ENCODE measurements at places on chromosomes 6 and 20.

- DNase-seq = no peak
These were observed 250.9 kb downstream of the TINAG start for GRCh38 chr6:54559136-54559535.

- no peak for DNase-seq
These were observed 202.5 kb downstream of the ISM1 start for GRCh38 chr20:13423472-13424173.

- no peak for DNase-seq
These were observed 634.0 kb upstream of the PTCHD4 start for GRCh38 chr6:48744948-48745347.

DNA sequence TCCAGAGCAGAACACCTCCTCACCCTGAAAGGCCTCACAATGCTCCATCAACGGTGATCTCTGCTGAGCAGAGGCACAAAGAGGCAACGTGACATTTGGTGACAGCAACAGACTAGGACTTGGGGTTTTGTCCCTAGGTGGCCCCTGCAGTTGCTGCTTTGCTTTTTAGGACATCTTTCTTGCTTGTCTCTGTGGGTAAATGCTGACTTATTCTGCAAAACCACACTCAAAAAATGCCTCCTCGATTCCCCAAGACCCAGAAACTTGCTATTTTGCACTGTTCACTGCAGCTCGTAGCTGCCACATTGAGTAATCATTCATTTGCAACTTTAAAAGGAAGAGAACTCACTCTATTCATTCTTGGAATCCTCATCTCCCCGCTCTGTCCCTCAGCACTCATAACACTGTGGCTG is 209.9 kb downstream of the LY86 start:
- DNase-seq = no peak

DNA sequence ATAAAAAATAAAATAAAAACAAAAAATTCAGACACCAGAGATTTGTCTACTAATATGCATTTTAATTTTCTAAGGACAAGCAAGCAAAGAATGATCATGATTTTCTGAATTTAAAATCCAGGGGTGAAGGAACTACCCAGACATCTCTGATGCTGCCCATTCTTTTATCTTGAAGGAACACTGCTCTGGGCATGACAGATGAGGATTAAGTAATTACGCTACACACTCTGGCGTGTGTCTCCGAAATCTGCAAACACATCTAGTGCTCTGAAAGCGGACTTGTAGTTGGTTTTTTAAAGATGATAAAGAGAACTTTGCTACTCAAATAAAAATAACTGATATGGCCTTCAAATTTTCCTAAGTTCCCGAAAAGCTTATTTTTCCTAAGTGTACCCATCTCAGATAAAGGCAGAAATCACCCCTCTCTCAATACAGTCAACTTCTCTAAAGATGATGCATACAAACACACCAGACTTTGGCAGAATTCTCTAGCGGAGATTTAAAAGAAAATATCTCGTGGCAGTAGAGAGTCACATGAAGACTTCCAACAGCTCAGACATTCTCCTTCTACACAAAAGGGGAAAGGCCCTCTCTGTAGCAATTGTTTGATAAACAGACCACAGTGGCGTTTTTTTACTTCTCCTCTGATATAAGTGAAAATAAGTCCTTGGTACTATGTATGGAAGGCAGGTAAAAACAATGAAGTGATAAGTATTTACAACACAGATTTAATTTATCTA is 133.8 kb downstream of the BACH2 start:
- DNase-seq = no peak

DNA sequence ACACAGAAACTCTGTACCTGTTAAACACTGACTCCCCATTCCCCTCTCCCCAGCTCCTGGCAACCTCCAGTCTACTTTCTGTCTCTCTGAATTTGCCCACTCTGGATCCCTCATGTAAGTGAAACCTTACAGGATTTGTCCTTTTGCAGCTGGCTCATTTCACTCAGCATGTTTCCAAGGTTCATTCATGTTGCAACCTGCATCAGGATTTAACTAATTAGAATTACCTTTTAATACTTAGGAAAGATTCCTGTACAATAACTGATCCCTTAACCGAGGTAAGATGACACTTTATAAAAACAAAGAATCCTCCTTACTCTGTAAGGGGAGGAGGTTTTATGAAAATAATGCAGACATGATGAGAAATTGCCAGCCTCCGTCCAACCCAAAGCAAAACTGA is 113.1 kb upstream of the MTHFD1L start:
- no peak for DNase-seq

- DNase-seq = no peak
These were observed 156.0 kb downstream of the DST start for GRCh38 chr6:56486681-56487080.

DNA sequence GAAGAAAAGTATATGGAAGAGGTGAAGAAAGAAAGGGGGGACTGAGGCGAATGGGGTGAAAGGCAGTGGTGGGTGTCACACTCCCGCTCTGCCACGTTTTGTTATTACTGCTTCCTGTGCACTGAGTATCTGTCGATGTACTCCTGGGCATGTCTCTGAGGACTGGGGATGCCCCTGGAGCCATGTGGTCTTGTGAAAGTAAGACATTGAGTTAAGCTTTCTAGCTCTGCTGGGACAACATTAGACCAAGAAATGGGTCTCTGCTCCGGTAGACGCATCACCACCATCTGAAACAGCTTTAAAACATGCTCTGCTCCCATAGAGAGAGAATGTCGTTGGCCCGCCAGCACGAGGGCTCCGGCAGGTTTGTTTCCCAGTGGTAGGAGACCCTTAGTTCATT is 40.0 kb downstream of the IRF4 start:
- DNase-seq = no peak

GRCh38 chr20:32282461-32282860 is 5.0 kb downstream of the KIF3B start:
- DNase-seq = no peak

- DNase-seq = no peak
These were observed 7.3 kb upstream of the TENT5A start for GRCh38 chr6:81759782-81760181.

DNA sequence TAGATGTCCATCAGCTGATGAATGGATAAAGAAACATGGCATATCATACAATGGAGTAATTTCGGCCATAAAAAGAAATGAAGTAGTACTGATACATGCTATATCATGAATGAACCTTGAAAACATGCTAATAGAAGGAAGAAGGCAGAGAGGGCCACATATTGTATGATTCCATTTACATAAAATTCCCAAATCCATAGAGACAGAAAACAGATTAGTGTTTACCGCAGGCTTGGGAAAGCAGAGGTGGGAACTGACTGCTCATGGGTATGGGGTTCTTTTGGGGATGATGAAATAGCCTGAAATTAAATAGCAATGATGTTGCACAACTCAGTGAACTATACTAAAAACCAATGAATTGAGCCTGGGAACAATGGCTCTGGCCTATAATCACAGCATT is 58.3 kb downstream of the SERAC1 start:
- no peak for DNase-seq

Measured in stimulated activated CD8-positive, alpha-beta memory T cell treated with anti-CD3 and anti-CD28 coated beads, Interleukin-4, amount 100 ng/mL, for 4 hours (primary cell).